ENCODE measurements at places on chromosomes 12 and 14.

DNA sequence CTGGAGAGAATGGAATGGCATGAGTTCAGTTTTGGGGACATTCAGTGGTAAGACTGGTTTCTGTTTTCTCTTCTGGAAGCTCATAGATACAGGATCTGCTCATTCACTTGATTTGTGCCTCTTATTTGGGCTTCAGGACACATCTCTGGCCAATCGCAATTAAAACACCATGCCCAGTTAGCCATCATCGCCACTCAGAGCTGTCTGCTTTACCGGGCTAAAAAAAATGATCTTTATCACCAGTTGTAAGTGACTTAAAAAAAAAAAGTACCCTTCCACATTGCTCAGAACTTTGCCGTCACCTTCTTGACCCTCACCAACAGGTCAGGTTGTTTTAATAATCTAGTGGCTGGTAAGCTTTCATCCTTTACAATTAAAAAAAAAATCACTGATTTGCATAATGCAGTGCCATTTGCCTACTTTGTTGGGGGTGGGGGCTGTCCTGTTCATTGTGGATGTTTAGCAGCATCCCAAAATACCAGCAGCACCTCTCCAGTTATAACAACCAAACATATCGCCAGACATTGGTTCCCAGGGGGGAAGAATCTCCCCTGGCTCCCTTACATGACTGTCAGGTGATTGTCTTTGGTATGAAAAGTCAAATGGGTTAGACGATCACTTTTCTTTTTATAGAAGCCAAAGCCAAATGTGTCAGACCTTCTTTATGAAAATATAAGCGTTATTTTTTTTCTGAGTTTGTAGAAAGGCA lies 150.1 kb downstream of the PRKCH start:
- DNase-seq: no peak

- DNase-seq: no peak
Measured at GRCh38 chr14:103889313-103890051, 38.8 kb upstream of the TDRD9 start.

- DNase-seq: no peak
Measured at GRCh38 chr12:6852651-6853354, 853 bp downstream of the USP5 start.

- peak; percentile 91 for DNase-seq
Measured at GRCh38 chr12:78703820-78704525, 160.6 kb upstream of the SYT1 start.

DNA sequence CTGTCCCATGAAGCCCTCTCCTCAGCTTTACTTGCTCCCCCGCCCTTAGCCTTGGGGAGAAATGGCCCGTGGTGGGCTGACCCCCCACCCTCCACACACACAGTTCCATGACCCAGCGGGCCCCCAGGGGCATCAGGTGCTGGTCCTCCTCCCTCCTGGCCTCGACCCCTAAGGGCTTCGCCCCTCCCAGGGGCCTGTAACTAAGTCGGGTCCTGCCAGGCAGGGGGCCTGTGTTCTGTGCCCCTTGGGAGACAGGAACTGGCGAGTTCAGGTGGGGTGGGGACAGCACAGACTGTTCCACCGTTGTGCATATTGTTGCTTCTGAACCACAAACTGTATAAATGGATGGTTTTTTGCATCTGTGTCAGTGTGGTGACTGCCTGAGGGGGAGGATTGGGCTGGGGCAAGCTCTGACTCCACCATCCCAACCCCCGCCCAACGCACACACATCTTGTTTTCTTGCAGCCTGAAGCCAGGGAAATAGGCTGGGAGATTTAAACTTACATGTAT lies 8.8 kb downstream of the TAMALIN start:
- DNase-seq: no peak

DNA sequence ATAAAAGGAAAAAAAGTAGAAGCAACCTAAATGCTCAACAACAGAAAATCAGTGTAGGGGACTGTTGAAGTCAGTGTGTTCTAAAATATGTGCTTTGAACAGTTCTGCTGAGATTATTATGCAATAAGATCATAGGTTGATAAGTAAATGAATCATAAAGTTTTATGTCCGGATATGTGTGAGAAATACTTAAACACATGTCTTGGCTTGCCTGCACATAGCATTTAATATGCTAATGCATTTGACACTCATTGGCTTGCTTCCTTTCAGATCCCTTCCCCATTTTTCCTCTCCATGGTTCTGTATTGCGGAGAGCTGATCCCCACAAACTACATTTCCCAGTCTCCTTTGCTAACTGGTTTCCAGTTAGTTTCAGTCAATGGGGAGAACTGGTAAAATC lies 573.8 kb upstream of the TBX3 start:
- DNase-seq: peak; percentile 26

GRCh38 chr12:121781998-121782979 lies 11.2 kb downstream of the RHOF start:
- DNase-seq: no peak

DNA sequence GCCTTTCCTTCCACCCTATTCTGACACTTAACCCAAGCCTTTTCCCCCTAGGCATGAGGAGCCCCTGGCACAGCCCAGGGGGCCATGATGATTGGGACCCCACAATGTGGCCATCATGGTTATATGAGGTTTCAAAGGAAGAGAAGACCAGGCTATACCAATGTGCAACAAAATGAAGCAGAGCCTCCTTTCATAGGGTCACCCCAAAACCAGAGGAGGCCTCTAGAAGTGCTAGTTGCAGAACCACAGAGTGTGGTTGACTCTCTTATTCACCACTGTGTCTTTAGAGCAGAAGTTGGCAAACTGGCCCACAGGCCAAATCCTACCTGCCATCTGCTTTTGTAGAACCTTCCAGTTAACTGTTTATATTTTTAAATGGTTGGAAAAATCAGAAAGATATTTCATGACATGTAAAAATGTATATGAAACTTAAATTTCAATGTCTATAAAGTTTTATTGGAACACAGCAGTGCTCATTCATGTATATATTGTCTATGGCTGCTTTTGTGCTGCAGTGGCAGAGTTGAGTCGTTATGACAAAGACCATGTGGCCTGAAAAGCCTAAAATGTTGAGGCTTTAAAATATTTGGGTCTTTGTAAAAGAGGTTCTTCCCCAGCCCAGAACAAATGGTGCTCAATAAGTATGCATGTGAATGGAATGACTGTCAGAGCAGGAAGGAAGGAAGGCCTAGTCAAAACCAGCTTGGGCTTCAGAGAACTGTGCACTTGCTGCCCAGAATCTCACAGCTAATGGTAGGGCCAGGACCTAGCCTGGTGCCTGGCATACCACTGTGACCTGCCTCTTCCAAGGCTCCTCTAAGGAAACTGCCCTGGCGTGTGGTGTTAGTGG lies 49.2 kb downstream of the SUSD6 start:
- DNase-seq: no peak

- DNase-seq: no peak
Measured at GRCh38 chr12:130131025-130131424, 31.2 kb upstream of the FZD10 start.

DNA sequence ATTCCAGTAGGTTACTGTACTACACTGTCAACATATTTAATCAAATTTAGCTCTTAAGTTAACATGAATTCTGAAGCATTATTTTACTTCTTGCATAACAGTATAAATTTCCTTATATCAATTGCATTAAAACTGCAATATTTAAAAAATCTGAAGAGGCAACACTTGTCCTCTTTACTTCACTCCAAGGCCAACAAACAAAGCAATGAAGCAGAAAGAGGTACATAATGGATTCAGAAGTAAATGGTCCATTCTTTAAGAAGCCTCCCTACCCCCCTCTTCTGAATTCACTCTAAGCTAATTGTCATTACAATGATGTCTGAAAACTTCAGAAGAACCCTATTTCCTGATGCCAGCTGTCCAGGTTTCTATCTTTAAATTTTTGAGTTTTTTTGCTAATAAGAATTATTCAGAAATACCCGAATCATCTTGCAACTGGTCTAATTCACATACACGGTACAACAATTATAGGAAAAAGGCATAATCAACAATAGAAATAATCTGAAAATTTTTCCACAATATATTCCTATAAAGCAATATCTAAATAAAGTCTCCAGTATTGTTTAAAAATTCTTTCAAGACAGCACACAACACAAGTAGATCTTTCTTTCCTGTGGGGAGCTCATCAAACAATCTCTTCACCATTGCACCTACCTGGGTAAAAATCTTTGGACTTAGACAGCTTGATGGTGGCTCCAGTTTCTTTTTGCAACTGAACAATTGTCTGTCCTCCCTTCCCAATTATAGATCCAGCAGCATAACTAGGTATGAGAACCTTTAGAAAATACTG lies 2.9 kb downstream of the NOVA1 start:
- no peak for DNase-seq

GRCh38 chr12:40577834-40578233 lies 114.4 kb upstream of the CNTN1 start:
- DNase-seq: no peak

- DNase-seq: no peak
Measured at GRCh38 chr12:62771828-62772227, 163.1 kb downstream of the PPM1H start.

DNA sequence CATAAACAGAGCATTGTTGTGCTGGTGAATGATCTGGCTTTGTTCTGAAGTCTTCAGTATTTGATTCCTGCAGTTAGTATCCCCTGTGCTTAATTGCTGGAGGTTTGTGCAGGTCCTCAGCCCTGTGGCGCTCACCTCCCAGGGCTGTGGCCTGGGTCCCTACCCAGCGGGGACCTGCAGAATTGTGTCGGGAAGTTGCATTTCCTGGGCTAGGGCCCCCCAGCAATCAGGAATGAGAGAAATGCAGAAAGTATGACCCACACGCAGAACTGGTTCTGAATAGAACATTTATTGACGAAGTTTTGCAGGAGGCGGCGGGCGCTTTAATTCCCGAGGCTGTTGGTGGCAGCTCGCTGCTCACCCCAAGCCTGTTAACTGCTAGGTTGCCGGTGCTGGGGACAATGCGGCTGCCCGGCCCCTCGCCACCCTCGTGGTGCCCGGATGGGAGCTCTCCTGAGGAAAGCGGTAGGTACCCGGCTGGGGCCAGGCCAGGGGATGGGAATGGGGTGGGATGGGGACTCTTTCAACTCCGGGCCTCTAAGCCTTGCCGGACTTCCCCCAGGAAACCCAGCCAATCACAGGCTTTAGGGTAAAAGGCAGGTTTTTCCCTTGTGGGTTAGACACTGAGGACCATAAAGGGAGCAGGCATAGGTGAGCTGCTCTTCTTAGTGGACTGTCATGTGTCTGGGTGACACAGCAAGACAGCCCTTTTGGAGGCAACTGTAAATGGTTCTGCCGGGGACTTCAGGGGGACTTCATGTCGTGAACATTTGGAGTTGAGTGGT lies 11.6 kb downstream of the PLEKHG3 start:
- no peak for DNase-seq
